ENCODE measurements at places on chromosomes 1 and 21.

GRCh38 chr1:40421431-40422384 is 28.6 kb upstream of the ZFP69B start:
- no peak for DNase-seq

- DNase-seq = no peak
Measured at GRCh38 chr1:61808968-61809367, 66.7 kb downstream of the PATJ start.

GRCh38 chr1:25684216-25684965 is 67.8 kb downstream of the MAN1C1 start:
- DNase-seq = no peak

DNA sequence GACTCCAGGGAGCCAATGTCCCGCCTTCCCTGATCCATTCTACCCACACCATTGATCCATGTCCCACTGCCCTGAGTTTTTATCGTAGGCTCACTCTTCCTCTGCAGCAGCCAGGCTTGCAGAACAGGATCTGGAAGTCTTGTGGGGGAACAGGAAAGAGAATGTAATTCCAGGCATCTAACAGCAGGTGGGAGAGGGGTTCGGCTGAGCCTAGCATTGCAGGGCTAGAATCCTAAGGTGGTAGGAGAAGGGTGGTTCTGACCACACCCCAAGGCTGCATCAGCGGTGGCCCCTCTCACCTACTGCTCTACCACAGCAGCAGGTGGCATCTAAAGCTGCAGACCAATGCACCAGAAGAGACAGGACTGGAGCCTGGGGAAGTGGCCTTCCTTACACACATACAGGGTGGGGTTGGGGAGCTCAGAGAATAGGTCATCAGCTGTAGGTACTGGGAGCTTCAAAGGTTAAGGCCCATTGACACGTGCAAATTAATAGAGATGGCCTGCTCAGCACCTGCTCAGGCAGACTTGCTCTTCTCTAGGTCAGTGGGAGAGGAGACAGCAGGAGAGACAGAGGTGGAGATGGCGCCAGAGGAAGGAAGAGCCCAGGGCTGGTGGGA is 20.5 kb downstream of the KNCN start:
- no peak for DNase-seq

GRCh38 chr1:228812961-228813360 is 77.7 kb downstream of the RHOU start:
- DNase-seq = no peak

DNA sequence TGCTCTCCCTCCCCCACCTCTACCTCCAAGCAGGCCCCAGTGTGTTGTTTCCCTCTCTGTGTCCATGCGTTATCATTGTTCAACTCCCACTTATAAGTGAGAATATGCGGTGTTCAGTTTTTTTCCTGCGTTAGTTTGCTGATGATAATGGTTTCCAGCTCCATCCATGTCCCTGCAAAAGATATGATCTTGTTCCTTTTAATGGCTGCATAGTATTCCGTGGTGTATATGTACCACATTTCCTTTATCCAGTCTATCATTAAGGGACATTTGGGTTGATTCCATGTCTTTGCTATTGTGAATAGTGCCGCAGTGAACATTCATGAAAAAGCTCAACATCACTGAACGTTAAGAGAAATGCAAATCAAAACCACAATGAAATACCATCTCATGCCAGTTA is 58.6 kb downstream of the DNAH14 start:
- no peak for DNase-seq

- no peak for DNase-seq
Measured at GRCh38 chr1:60245324-60245723, 171.8 kb upstream of the C1orf87 start.

GRCh38 chr1:204294357-204294756 is 65.4 kb downstream of the PLEKHA6 start:
- DNase-seq = no peak

DNA sequence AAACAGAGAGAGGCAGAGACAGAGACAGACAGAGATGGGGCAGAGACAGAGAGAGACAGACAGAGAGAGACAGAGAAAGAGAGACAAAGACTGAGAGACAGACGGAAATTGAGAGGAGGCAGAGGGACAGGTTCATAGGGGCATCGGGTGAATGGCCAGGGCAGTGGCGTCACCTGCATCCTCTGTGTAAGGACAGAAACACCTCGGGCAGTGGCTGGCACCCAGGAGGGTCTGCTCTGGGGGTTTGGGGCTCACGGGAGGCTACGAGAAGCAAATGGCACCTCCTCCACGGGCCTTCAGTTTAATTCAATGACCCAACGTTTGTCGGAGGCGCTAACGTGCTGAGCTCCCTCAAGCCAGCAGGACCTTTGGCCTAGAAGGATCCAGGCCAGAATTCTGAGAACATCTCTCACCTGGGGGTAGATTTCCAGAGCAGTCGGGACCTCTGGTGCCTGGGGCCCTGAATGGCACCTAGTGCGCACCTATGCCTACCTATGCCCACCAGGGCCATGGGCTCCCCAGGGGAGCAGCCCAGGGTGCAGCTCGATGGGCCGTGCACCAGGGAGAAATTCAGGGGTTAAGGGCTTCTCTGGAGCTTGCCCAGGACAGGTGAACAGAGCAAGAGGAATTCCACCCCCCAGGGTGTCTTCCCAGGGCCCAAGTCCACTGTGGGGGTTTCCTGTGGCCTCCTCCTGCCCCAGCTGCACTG is 20.6 kb upstream of the PTTG1IP start:
- DNase-seq = no peak

DNA sequence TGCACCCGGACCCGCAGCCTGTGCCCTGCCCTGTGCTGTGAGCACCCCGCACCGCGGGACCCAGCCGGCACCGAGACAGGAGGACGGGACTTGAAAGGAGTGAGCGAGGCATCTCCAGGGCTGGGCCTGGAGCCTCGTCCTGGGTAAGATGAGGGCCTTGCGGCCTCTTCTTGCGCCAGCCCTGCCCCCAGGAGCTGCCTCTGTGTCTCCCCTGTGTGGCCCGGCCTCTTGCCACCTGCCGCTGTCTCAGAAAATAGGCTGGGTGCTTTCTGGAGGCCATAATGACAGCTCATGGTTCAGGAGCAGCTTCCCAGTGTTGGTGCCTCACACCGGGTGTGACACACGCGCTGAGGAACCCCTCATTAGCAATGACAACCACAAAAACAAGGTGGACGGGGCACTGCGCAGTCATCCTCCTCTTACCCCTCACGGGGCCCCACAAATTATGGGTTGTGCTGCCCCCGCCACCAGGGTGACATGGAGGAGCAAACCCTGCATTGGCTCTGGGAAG is 161.5 kb upstream of the C1orf174 start:
- no peak for DNase-seq

GRCh38 chr1:90510143-90510542 is 207.0 kb downstream of the BARHL2 start:
- DNase-seq = no peak

GRCh38 chr1:240878631-240879030 is 266.7 kb upstream of the GREM2 start:
- DNase-seq = no peak

- DNase-seq = no peak
Measured at GRCh38 chr1:156906206-156906906, 12.8 kb downstream of the PEAR1 start.

DNA sequence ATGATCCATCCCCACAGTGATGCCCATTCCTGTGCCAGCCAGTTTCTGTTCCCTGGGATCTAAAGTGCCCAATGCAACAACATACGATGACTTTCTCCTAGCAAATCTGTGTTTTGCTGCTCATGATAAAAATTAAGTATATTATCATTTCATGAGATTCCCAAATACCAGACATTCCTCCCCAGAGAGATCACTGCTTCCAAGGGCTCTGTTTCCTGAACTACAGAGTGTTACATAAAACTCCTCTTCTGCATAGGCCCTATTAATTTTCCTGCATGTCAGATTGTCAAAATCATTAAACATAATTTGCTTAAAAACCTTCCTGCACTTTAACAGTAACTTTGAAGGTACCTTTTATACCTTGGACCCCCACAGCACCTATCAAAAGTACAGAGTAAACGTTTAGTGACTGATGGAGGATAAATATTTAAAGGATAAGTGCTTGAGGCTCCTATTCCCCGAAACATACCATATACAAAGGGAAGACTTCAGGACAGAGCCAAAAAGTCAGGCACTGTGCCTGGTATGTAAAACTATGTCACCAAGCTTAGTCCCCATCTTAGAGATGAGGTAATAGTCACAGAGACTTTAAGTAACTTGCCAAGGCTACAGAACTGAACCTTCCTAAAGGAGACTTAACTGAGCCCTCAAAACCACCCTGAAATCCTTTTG is 50.2 kb downstream of the SLC25A24 start:
- DNase-seq = no peak

DNA sequence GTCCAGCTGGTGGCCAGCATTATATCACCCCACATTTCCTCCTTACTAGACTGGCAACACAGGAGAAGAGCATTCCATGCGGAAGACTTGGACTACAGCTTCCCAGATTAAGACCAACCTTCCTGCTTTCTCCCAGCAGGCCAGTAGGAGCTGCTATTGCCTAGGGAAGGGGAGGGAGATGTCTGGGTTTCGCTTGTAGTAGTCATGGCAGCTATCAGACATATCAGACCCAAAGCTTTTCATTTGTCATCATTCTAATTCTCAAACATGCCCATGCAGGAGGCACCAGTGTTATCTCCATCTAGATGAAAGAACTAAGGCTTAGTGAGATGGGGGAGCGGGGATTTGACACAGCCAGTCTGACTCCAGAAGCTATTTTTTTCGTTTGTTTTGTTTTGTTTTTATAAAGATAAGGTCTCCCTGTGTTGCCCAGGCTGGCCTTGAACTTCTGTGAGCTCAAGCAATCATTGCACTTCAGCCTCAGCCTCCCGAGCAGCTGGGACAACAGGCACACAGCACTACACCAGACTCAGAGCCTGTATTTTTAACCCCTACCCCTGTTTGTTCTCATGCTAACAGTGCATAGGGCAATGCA is 4.5 kb downstream of the PLA2G2A start:
- DNase-seq = no peak

DNA sequence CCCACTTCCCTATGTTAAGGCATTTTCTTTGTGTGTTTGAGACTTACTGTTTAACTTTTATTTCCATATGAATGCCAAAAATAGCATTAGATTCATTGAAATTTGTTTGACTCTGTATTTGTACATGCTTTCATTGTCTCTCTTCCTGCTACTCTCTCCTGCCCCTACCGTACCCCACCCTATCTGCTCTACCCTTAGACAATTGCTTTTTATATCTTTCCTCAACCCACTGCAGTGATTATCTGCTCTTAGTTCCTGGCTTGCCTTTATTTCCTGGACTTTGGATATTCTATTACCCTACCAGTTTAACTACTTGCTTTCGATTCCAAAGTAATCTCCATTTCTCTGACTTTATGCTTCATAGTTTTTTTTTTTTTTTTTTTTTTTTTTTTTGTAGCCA is 10.5 kb downstream of the RAVER2 start:
- DNase-seq = no peak

GRCh38 chr1:116498789-116499628 is 71.8 kb downstream of the CD58 start:
- peak; percentile 39 for DNase-seq

DNA sequence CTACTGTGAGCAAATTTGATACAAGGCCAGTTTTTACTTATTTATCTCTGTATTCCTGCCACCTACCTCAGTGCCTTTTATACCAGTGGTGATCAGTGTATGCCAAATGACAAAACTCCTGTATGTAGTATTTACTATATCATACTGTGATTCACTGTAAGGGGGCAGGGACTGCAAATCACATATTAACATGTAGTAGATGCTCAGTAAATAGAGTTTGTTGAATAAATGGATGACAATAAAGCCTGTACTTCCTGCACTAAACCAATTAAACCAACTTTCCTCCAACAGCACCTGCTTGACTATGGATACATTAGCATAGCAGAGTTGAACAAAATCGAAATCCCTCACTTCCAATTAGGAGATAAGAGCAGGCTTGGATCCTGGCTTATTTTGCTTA is 73.3 kb upstream of the C1orf87 start:
- DNase-seq = no peak

DNA sequence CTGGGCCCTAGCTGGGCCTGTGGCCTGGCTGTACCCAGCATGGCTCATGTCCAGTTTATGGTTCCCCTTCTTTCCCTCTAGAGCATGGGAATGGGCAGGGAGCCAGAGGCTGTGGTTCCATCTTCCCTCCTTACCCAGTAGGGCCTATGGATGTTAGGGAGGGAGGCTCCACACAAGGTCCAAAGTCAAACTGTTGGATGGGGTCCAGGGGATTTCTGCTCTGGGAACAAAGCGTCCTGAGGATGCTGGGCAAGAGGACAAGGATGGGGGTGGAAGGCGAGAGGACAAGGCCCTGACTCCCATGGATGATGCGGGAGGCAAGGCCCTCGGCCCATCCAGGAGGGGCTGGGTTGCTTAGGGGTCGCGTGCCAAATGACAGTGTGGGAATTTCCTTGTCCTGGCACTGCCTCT is 17.3 kb downstream of the CSF1 start:
- DNase-seq = no peak

DNA sequence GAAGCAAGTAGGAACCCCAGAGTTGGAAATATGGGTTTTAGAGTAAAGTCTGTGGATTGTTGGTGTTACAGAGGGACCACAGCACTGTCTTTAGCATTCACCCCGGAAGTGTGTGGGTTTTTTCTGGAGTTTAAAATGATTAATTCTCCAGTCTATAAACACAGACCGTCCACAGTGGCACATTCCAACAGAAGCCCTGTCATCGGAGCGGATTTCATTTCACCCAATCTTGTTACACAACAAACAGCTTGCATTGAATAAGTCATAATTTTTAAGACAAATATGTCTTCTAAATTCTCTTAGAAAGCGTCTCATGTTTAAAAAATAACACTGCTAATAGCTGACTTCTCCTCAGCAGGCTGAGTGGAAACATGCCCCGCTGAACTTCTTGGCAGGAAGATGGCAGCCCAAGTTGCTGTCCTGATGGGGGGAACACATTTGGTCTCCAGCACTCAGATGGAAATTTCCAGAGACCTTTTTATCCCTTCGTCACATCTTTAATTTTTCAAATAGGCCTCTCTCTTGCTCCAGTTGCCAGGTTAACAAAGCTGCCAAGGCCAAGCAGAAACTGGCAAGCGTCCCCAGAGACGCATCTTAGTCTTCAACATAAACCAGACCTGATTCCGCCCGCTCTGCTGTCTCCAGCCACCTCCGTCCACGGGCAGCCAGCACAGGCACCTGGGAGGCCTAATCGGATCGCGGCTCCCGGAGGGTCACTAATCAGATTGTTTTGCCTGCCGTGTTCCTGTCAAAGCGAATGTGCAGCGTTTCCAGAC is 28.8 kb upstream of the SLC19A1 start:
- DNase-seq = no peak

- no peak for DNase-seq
Measured at GRCh38 chr1:62038594-62039284, 155.9 kb upstream of the L1TD1 start.

DNA sequence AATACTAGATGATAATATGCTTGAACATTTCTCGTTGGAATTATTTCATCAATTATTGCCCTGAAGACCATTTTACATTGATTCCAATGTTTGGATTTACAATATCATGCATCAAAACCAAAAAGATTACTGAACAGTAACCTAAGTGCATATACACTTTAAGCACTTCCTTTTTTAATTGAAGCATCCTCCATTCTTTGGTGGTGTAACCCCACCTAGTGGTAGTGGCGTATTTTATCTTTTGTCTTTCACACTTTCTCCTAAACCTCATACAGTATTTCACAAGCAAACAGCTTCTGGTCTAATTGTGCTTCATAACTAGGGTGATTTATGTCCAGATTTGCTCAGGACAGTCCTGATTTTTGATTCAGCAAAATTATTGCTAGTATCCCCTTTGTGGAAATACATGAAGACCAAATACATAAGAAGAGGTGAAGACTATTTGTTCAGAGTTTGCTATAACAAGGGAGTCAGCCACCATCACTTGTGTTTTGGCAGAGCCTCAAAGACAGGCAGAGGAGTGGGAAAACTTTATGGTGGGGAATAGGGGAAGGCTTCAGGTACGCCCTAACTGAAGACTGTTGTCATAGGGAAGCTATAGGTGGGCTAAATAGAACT is 3.4 kb upstream of the NVL start:
- no peak for DNase-seq
